ENCODE measurements at places on chromosomes 4 and X.

- DNase-seq = no peak
These were observed 7.2 kb downstream of the AFP start for GRCh38 chr4:73443224-73443623.

- no peak for DNase-seq
These were observed 95.8 kb downstream of the SLIT2 start for GRCh38 chr4:20347531-20347930.

GRCh38 chrX:115909017-115909416 lies 261.5 kb upstream of the AGTR2 start:
- DNase-seq = no peak

DNA sequence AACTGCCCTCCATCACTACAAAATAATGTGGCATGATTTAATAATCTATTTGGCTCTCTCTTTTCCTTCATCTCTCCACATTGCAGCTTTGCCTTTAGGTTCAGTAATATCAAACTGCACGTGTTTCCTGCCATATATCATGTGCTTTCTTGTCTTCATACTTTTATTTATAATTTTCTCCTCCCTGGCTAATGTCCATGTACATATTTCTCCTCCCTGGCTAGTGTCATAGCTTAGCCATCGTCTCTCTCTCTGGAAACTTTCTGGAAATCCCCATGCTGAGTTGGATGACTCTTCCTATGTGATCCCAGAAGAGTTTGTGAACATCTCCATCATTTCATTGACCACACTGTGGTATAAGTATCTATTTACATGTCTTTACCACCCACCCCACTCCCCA lies 21.3 kb upstream of the PDGFC start:
- no peak for DNase-seq

GRCh38 chr4:186475202-186475601 lies 80.2 kb downstream of the MTNR1A start:
- no peak for DNase-seq

- no peak for DNase-seq
These were observed 32.4 kb upstream of the UGDH start for GRCh38 chr4:39559626-39560025.

DNA sequence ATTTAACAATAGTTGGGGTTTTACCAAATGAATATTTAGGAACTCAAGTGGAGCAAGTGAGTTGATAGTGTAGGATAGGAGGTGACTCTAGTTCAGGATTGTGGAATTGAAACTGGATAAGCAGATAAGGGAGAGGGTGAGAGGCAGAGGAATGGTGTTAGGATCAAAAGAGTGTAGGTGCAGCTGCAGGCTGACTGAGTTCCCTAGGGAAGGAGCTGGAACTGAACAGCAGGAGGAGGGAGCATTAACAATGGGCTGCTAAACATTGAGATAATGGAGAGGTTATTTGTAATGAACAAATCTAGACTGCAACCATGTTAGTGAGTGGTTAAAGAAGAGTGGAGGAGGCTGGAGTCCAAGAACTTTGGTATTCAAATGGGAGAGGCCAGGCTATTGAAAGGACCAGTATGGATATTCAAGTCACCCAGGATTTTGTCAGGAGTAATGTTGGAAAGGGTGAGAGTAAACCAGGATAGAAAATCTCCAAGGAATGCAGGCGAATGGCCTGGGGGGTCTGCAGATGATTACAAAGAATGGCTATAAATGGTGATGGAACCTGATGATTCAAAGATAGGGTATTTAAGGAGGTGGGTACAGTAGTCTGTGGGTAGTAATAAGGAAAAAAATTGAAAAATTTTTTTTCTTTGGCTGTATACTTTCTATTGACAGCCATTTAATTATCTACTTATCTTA lies 497.1 kb upstream of the TENM3 start:
- no peak for DNase-seq

- no peak for DNase-seq
These were observed 125.6 kb upstream of the S100G start for GRCh38 chrX:16524316-16524715.

DNA sequence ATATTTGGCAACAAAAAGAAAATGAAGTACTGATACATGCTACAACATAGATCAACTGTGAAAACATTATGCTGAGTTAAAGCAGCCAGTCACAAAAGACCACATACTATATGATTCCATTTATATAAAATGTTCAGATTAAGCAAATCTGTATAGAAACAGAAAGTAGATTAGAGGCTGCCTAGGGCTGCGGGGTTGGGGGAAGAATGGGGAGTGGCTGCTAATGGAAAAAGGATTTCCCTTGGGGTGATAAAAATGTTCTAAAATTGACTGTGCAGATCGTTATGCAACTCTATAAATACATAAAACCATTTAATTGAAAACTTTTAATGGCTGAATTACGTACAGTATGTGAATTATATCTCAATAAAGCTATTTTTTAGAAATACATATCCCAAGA lies 46.8 kb downstream of the NEK1 start:
- no peak for DNase-seq

DNA sequence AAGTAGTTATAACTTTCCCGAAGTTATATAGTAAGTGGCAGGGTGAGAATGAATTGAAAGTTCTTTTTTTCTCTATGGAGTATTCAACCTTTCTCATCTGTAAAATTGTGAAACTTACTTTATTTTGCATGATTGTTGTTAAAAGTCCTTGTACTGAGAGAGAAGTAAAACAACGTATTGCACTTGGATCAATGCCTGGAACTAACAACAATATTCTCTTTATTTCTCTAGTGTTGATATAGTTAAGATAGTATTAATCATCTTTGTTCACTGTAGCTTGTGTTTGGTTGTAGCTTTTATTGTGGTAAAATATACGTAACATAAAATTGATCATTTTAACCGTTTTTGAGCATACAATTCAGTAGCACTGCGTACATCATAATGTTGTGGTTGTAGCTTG lies 48.7 kb downstream of the STIM2 start:
- no peak for DNase-seq

- no peak for DNase-seq
These were observed 16.3 kb downstream of the MAML3 start for GRCh38 chr4:140137671-140138070.

GRCh38 chr4:103567591-103567990 lies 152.2 kb downstream of the TACR3 start:
- DNase-seq = no peak

DNA sequence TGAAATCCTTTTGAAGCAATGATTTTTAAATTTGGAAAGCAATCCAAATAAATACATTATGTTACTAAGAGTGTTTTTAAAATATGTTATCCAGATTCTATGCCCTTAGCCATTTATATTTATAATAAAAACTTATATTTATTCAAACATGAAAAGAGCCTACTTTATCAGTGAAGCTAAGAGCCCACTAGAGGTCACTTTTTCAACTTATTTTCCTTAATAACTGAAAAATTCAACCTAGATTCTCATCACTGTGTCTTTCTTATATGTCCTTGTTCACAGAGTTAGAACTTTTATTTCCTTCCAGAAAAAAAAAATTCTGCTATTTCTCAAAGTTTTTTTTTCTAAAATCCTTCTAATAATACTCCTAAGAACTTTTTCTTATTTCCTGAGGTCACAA lies 23.9 kb downstream of the PRDM8 start:
- DNase-seq = peak; percentile 50

- no peak for DNase-seq
These were observed 2078.4 kb downstream of the PCDH7 start for GRCh38 chr4:32798471-32799159.

GRCh38 chr4:8470451-8471024 lies 30.0 kb downstream of the TRMT44 start:
- no peak for DNase-seq

- no peak for DNase-seq
These were observed 15.4 kb upstream of the AFP start for GRCh38 chr4:73420615-73421014.

DNA sequence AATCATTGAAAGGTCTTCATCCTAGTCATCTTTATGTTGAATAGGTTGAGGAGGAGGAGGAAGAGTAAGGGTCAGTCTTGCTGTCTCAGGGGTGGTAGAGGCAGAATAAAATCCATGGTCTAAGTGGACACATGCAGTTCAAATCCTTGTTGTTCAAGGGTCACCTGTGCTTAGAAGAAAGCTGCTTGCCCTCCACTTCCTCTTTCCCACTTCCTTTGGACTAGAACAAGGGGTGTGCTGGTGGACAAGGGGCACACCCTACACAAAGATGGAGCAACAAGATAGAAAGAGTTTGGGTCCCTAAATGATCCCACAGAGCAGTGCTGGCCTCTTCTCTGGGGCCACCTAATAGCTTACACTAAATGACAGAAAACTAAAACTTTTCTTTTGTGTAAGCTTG lies 47.9 kb downstream of the HSD17B13 start:
- no peak for DNase-seq

- no peak for DNase-seq
These were observed 246.3 kb upstream of the TAPT1 start for GRCh38 chr4:16472537-16472936.

Data from RCC 7860 (cell line).